CD8-positive, alpha-beta memory T cell (primary cell): ENCODE measurements at places on chromosomes 1 and 21.

GRCh38 chr1:207239874-207240273 is 81.6 kb upstream of the CD55 start:
- no peak for DNase-seq

GRCh38 chr1:119742202-119742601 is 26.5 kb downstream of the HMGCS2 start:
- no peak for DNase-seq

- no peak for DNase-seq
Observed at GRCh38 chr1:29518183-29518835, 282.0 kb downstream of the PTPRU start.

DNA sequence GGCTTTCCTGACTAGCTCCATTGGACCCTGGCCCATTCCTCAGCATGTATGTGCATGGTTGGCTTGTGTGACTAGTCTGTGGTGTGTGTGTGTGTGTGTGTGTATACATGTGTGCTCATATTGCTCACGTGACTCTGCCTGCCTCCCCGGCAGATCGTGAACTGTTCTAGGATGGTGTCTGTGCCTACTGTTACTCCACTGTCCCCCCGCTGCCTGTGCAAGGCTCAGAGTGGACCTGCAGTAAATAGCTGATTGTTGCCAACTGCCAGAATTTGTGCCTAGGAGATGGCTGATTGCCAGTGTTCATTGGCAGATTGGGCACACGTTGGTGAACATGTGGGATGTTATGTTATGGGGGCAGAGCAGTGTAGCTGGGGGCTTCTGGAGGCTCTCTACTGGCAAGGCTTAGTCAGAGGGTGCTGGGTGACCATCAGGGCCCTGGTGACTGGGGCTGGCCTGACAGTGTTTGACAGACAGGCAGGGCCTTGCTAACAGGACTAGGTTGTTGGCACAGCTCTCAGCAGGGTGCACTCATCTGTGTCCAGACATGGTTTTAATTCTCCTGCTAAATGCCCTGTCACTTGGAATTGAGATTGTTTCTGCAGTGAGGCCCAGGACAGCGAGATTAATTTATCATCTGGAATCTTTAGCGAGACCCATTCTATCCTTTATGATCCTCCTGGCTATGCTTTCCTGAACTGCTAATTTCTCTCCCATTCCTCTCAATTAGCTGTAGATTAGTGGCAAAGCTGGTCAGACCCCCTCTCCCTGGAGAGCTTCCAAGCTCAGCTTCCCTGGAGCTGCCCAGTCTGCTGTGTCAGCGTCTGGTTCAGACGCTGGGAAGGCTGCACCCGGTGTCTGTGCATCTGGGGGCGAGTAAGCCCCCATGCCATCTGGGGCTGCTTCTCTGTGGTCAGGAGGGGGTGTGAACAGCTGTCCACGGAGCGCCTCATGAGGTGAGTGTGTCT is 20.8 kb downstream of the SLC6A17 start:
- DNase-seq: no peak

GRCh38 chr1:243623841-243624240 is 226.2 kb downstream of the AKT3 start:
- no peak for DNase-seq

- DNase-seq: peak; percentile 1
Observed at GRCh38 chr1:77378723-77379535, 97.1 kb downstream of the AK5 start.

DNA sequence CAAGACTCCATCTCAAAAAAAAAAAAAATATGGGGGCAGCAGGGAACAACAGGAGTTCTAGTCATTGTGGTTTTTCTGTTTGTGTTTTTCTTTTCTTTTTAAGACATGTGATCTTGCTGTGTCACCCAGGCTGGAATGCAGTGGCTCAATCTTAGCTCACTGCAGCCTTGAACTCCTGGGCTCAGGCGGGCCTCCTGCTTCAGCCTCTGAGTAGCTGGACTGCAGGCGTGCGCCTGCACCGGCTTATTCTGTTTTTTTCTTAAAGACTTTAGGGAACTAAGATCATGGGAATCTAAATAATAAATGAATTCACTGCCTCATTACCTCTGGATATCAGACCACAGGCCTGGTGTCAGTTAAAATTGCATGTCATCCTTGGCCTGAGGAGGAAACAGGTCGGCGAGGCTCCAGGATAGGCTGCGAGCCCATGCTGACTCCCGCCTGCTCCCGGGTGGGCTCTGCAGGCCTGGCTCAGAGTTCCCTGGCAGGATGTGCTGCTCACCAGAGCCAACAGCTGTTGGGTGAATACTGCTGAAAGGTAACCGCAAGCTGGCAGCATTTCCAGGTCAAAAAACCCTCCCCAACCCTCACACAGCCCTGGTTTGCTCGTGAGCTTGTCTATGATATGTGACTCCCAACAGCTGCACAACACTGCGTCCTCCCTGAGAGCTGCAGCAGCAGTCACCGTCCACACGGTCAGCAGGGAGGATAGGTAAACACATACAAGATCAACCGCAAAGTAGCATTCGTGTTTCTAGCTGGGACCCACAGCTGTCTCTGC is 58.1 kb downstream of the SCCPDH start:
- DNase-seq: no peak
